ENCODE measurements at places on chromosomes 6 and 20. TPM values are rescaled to one million over a fixed set of nuclear protein-coding genes. Genes with fewer than 3 reads are reported as not detected.

SPEF1 gene
- polyA plus RNA-seq = 4.0 TPM

DNAH8 gene
- 0.23 TPM for polyA plus RNA-seq

PRR18 gene
- 0.31 TPM for polyA plus RNA-seq

CTAGE9 gene
- polyA plus RNA-seq = not detected

VGLL2 gene
- not detected for polyA plus RNA-seq

BCLAF1 gene
- 205 TPM for polyA plus RNA-seq

IL17A gene
- polyA plus RNA-seq = not detected

CGA gene
- polyA plus RNA-seq = 0.39 TPM

Measured in left lung (tissue), 14 donors.